HFFc6 (cell line): ENCODE measurements at places on chromosomes 4 and X. TPM values are rescaled to one million over a fixed set of nuclear protein-coding genes. Genes with fewer than 3 reads are reported as not detected.

DNA sequence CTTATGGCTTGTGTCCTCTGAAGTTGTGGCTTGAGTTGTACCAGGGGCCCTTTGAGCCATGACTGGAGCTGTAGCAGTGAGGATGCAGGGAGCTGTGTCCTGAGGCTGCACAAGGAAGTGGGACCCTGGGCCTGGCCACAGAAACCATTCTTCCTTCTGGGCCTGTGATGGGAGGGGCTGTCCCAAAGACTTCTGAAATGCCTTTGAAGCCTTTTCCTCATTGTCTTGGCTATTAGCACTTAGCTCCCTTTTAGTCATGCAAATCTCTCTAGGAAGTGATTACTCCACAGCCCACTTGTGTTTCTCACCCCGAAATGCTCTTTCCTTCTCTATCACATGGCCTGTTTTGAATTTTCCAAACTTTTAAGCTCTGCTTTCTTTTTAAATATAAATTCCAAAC lies 92.4 kb downstream of the FHDC1 start:
- no peak for DNase-seq

Gene P2RY4
- not detected in 3 replicates for total RNA-seq

- no peak for DNase-seq
Observed at GRCh38 chr4:39716356-39716755, 18.4 kb downstream of the UBE2K start.

DNA sequence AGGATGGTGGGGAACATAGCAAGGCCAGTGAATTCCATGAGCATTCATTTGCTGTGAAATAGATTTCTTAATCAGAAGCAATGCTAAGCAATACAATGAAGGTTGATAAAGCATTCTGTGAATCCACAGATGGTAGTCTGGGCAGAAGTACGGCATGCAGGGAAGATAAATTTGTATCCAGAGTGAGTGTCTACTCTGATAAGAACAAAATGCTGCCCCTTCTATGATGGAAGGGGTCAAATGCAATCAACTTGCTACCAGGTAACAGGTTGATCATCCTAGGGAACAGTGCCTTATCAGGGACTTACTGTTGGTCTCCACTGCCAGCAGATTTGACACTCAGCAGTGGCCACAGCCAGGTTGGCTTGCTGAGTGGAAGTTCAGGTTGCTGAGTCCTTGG lies 189.4 kb downstream of the MAB21L2 start:
- DNase-seq, result no peak

DNA sequence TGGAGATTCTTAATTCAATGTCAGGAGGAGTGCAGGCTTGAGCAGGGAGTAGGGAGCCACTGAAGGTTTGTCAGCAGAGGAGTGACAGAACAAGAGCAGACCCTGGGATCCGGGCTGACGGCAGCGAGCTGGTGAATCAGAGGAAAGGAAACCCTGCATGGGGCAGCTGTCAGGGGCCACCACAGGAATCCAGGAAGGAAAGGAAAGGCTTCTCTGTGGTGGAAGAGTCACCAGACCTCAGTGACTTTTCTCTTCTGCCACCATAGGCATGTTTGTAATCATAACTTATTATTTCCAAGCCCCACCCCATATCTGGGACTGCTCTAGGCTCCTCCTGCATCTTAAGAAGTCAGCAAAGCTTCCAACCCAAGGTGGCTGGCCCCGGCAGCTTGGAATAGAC lies 150.9 kb downstream of the BCOR start:
- DNase-seq, result peak; percentile 70

DNA sequence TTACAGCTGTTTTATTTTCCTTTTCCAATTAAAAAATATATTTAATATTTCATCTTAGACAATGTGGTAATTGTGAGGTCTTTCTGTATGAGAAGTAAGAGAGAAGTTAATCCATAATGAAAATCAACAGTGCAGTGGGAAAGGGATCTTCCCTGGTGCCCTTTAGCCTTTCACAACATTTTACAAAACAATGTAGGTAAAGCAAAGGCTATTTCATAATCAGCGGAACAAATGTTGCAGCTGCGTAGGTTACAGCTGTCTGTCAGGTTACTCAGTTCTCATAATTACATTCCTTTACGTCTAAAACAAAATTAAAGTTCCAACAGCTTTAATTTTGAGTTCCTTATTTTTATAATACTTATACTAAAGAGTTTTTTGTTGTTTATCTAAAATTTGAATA lies 22.8 kb upstream of the VCX3A start:
- no peak for DNase-seq

DNA sequence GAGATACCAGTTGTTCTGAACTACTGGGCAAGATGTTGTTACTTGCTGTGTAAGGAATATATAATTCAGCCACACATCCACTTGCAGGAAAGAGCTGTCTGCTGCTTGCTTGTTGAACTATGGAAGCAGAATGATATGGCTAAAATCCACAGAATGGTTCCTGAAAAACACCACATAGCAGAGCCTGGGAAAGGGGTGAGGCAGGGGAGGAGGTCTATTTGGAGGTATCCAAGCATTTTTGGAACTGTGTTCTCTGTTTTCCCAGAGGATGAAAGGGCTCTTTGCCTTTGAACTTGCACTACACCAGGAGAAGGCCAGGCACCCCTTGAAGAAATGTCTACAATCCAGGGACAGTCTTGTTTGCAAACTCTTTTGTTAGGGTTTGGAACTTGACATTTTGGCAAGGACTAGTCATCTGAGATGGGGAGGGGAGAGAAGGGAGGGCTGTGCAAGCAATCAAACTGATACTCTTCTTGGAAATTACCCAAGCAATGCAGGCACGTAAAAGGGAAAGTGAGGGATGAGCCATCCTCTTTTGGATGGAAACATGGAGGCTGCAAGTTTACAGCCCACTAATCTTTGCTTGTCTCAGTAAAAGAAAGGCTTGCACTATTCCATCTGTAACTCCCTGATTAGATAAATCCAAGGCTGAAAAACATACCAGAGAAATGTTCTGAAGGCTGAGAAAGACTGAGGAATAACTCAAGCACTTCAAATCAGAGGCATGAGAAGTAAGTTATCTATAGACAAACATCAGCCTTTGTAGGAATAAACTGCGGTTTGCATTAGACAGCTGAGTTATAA lies 141.0 kb downstream of the TSPAN5 start:
- no peak for DNase-seq

Gene CLDN2
- not detected in 3 replicates for total RNA-seq
